Stimulated activated CD8-positive, alpha-beta memory T cell treated with anti-CD3 and anti-CD28 coated beads, Interleukin-4, amount 100 ng/mL, for 24 hours (primary cell): ENCODE measurements at places on chromosomes 11 and 22.

GRCh38 chr11:416051-416756 is 1.4 kb upstream of the SIGIRR start:
- no peak for DNase-seq

GRCh38 chr22:25067851-25068421 is 115.4 kb downstream of the KIAA1671 start:
- peak; percentile 61 for DNase-seq

DNA sequence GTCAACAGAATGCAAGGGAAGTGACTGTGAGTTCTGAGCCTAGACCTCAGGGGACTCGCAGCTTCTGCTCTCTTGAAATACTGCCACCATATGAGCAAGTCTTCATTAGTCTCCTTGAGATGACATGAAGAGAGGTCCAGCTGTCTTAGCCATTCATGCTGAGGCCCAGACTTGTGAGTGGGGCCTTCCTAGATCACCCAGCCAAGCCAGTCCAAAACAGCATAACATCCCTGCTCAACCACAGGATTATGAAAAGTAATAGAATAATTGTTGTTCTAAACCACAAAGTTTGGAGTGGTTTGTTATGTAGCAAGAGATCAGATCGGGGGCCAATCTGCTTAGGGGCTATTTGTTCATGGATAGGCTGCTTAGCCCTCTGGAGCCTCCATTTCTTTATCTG is 54.9 kb upstream of the HTATIP2 start:
- DNase-seq = no peak

DNA sequence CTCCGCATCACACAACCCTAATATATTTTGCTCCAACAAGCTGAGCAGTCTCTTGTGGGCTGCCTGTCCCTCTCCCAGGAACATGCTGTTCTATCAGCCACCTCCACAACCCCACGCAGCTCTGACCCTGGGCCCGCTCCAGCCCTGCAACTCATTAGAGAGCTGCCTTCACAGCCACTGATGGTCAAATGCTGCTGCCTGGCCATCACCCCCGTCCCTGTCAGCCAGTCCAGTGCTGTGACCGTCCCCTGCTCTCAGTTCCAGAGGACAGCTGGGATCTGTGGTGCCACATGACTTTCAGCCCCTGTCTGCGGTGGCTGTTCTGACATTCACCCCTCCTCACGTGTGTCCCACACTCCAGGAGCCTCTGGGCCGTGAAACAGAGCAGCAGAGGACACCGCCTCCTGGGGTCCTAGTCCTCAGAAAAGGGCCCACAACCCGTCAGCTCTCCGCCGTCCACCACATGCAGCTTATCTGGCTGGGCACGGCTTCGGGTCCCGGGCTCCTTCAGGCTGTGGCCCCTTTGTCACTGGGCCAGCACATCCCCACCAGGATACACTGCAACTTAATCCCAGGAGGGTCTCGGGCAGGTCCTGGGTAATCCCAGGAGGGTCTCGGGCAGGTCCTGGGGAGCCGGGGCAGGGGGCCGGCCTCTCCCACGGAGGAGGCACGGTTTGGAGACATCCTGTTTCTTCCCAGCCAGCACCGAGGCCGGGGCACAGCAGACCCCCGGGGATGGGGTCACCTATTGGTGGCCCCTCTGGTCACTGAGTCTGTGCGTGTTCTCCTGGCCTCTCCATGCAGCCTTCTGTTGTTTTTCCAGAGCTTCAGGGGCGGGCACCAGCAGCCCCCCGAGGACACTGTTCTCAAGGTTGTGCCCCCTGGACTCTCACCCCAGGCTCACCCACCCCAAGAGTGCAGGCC is 15.1 kb downstream of the CRELD2 start:
- DNase-seq = no peak

GRCh38 chr11:7520981-7521487 is 7.2 kb downstream of the PPFIBP2 start:
- no peak for DNase-seq

DNA sequence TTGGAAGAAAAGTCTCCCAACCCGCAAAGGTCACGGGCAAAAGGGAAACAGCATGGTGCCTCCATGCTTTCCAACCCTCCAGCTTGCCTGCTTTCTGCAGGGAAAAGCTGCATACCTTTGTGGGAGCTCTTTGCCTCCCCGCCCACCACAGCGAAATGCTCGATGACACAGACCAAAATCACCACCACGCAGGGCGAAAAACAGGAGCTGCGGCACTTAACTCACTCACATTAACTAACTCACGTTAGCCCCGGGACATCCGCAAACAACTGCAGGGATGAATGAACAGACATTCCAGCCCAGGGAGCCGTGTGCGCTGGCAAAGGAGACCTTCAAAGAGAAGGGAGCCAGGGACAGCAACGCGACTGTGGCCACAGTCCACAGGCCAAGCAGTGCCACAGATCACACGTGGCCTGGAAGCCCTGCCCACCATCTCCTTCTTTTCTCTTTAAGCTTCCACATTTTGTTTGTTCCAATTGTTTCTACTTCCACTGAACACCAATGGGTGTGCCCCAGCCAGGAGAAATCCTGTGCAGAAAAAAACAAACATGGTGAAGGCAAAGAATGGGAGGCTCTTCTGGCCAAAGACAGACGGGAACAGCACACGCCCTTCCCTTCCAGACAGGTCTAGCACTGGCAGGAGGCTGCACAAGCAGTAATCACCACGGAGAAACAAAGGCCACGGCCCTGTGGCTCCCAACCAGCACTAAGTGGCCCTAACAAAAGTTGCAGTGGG is 39.3 kb downstream of the DUSP8 start:
- DNase-seq = no peak

DNA sequence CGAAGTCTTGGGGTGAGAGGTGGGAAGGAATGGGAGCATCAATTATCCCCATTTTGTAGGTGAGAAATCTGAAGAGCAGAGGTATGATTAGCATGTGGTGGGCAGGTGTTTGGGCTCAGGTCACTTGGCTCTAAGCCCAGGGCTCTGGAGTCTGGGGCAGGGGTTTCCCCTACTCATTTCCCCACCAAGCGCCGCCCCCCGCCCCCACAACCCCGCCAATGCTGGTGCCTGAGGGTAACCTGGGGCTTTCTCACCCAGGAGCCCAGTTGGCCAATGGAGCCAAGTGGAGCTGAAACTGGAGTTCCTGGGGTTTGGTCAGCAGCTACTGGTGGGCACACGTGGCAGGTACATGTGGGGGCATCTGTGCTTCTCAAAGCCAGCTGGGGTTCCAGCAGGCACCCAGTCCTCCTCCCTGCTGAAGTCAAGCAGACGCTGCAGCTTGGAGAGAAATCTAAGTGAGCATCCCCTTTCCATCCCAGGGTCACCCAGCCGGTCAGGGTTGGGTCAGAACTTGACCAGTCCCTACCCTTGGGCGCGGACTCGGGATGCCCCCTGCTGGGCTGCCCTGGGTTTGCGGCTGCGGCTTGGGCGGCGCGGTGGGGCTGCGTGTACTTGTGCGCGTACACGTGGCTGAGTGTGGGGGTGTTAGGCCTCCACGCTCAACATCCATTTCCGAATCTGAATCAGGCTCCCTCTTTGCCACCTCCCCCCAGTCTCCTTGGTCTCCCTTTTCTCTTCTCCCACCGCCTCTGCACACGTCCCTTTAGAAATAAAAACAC is 1.7 kb upstream of the CHRM1 start:
- no peak for DNase-seq

DNA sequence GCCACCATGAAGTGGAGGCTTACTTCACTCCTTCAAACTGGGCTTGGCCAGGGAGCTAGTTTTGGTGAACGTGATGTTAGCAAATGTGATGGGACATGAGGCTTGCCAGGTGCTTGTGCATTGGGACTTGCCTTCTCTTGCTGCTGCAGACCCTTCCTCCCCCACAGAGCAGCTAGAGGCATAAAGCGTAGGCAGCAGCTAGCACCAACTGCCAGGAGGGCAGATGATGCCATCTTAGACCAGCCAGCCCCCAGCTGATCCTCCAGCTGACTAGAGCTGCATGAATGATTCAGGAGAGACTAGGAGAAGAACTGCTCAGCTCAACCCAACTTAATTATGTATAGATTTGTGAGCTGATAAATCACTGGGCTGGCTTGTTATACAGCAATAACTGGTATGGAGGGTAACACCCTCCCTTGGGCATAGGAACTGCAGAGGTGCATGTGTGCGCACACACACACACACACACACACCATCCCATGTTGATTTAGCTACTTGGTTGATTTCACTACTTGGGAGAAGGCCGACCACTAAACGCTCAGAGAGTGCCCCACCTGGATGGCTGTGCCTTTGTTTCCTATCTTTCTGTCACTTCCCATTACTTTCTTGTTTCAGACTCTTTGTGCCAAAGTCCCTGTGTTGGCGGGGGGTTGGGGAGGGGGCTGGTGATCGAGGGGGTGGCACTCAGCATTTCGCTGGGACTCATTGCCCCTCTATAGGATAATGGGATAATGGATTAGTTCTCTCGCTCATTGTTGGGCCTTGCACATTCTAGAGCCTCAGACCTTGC is 202.8 kb downstream of the ADAMTS15 start:
- DNase-seq = no peak

GRCh38 chr11:60916669-60917206 is 2.8 kb downstream of the TMEM109 start:
- DNase-seq = no peak

GRCh38 chr22:49603016-49603415 is 224.7 kb downstream of the BRD1 start:
- DNase-seq = no peak

GRCh38 chr11:63609536-63609935 is 4.7 kb downstream of the PLAAT3 start:
- no peak for DNase-seq

DNA sequence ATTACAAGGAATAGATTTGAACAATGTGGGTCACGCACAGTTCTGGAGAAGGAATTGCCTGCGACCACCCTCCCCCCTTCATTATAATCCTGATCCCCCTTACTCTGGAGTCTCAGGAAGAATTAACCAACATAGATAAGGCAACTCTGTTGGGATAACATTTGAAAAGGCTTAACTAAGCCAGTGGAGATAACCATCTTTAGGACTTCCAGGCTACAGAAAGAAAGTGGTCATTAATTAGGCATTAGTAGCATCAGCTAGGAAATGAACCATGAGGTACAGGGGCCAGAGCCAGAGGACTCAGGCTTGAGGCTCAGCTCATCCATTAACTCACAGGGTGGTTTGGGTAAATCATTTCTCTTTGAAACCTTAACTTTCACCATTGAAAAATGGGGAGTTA is 720.0 kb upstream of the API5 start:
- DNase-seq = no peak

- no peak for DNase-seq
Measured at GRCh38 chr11:37689951-37690350, 1091.9 kb upstream of the RAG2 start.

- DNase-seq = no peak
Measured at GRCh38 chr22:36411589-36412258, 24.0 kb upstream of the MYH9 start.

DNA sequence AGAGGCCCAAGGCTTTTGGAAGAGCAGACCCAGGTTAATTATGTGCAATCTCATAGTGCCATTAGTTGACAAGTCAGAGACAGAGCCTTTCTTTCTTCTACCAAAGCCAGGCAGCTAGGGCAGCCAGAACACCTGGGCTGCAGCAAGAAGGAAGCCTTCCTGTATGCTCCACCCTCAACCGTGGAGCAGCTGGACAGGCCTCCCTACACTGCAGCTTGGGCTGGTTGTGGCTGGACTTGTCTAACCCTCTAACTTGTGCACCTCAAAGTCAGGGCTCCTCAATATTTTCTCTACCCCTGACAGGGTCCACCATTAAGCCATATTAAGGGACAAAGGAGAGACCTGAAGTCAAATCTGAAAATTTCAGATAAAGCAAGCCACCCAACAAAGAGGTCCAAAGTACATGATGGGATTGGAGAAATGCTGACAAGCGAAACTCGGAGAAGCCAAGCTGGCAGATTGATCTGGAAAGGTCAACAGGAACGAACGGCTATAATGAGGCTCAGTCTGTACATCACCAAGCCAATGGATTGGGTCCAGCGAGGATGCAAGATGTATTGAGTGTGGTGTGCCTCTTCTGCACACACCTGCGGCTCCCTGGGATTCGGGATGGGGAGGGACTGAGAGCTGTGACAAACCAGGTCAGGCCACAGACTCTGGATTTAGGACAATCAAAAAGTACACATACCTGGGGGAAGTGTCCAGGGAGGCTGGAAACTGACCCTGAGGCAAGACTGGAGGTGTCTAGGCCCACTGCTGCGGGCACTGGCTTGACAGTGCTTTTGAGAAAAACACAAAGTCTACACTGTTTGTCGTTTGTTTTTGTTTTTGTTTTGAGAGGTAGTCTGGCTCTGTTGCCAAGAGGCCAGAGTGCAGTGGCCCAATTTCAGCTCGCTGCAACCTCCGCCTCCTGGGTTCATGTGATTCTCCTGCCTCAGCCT is 11.7 kb upstream of the SLC43A3 start:
- no peak for DNase-seq

GRCh38 chr11:33772300-33772699 is 2.0 kb downstream of the FBXO3 start:
- DNase-seq = no peak

- no peak for DNase-seq
Measured at GRCh38 chr11:3732671-3733436, 61.7 kb upstream of the CHRNA10 start.

DNA sequence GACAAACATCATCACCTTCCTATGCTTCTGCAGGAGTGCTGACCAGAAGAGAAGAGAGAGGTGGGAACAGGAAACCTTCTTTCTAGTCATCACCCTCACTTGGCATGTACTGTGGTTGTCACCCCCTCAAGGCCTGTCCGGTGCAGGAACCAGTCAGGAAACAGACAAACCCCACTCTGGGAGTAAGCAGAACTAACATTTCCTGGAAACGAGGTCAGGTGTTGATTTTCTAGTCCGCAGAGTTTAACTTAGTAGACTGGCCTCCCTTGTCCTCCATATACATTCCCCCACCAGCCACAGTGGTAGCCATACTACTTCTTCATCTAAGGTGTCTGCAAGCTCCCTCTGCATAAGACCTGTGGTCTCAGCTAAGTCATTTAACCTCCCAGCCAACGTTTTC is 80.7 kb upstream of the NCAM1 start:
- DNase-seq = no peak

DNA sequence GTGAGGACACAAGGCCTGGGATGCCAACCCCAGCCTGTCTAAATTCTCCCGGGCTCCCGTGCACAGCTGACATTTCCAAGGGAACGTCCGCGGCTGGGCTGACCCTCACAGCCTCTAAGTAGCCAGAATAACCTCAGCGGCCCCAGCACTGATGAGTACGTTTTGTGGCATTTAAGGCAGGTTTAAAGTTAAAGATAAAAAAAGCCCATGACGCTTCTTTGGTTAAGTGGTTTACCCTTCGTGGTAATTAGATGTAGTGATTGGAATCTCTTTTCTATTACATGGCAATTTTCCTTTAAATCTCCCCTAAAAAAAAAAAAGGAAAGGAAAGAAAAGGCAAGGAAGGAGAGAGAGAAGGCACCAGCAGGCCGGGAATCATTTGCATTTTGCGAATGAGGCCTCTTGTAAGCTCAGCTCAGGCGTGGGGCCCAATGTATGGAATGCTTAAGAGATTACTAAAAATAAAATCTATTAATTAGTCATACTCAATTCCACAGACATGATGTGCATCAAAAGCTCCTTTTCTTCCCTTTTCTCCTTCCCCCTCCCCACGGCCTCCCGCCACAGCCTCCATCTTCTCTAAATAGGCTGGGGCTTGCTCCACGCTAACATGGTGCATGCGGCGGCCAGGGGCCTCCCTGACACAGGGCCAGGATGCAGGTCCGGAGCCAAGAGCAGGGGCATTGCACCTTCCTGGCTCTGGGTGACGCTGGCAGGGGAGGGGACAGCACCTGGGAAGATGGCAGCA is 44.1 kb downstream of the MACROD1 start:
- DNase-seq = no peak
